NCI-H187 (cell line): ENCODE measurements at places on chromosomes 16 and 17.

DNA sequence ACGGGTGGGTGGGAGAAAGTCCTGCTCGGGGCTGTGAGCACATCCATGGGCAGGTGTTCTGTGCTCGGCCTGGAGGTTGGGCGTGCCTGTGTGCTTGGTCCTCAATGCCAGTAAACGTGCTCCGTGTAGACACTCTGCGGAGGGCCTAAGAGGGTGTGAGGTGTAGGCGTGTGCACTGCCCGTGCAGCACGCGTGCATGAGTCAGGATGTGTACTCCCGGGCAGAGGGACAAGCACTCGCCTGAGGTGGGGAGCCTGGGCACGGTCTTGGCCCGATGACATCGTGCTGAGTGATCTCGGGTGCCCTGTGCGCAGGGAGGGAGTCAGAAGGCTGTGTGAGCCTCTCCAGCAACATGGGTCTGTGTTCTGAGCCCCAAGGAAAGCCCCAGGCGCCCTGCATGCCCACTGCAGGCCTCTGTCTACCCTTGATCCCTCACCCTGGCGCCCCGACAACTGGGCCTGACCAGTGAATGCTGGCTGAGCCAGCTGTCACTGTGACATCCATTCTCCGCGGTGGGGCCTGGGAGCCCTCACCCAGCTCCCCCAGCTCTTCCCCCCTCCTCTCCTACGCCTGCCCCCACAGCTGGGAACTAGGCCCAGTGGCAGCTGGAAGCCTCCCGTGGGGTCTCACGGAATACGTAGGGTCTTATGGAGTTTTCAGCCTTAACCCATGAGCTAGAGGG is 23.5 kb upstream of the NXPH3 start:
- DNase-seq = no peak

DNA sequence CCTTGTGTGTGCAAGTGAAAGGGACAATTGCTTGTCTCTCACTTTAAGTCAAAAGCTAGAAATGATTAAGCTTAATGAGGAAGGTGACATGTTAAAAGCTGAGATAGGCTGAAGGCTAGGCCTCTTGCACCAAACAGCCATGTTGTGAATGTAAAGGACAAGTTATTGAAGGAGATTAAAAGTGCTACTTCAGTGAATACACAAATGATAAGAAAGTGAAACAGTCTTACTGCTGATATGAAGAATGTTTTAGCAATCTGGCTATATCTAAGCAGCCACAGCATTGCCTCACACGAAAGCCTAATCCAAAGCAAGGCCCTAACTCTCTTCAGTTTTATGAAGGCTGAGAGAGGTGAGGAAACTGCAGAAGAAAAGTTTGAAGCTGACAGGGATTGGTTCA is 71.0 kb downstream of the CDRT15 start:
- no peak for DNase-seq

GRCh38 chr16:75798714-75799113 is 72.4 kb upstream of the CPHXL start:
- no peak for DNase-seq

DNA sequence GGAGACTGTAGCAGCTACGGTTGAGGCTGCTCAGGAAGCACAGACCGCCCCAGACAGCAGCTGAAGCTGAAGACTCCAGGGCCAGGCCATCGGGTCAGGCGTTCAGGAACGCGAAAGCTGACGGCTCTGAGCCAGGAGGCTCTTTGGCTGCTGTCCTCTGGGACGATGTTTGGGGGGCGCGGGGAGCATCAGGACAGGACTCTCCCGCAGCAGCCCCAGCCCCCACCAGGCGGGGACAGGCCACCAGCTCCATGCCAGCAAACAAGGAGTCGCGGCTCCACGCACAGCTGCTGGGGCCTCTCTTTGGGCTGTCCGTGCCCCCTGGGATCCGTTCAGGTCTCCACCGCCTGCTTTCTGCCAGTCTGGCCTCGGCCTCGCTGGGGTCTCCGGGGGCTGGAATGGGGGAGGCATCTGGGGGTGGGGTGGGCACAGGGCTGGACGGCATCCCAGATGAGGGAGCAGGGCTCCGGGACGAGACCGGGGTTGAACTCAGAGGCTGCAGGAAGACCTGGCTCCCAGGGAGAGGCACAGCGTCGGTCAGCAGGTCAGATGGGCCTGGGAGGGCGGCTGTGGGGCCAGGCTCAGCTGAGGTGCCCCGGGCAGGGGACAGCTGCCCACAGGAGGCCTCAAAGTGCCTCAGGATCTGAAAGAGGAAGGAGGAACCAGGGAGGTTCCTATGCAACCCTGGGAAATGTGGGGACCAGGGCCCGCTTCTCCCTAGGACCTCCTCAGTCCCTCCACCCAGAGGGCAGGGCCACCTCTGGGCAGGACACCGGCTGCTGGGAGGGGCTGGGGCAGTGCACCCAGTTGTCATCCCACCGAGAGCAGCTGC is 6.3 kb upstream of the CEP131 start:
- no peak for DNase-seq

DNA sequence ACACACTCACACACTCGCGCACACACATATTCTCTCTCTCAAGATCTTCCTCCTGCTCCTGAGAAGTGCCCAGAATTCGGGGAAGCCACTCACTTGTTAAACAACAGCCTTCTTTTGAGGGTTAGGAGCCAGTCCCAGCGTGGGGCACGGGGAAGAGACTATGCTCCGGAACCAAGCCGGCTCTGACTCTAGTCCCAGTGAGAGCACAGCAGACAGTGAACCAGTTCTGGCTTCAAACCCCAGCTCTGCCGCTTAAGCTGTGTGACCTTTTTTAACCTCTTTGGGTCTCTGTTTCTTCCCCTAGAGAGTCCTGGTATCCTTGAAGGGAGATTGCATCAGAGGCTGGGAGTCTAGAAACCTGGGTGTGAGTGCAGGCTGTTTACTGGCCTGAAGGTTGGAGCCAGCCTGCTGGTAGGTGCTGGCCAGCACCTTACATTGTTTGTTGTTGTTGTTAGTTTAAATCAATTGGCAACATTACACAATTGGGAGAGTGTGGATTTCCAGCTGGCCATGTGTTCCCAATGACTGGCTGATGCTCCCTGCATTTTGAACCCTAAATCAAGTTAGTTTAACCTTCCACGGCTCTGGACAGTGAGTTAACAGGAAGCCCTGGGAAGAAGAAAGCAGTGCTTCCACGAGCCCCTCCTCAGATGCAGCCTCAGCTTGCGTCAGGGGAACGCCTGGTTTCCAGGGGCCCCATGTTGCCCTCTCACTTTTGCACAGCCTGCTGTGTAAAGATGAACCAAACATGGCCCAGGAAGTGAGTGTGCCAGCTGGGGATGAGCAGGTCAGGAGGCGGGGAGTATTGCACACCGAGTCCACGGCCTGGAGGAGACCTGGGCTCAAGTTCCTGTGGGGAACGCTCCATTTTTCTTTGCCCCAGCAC is 71.5 kb downstream of the GAS7 start:
- DNase-seq = no peak

DNA sequence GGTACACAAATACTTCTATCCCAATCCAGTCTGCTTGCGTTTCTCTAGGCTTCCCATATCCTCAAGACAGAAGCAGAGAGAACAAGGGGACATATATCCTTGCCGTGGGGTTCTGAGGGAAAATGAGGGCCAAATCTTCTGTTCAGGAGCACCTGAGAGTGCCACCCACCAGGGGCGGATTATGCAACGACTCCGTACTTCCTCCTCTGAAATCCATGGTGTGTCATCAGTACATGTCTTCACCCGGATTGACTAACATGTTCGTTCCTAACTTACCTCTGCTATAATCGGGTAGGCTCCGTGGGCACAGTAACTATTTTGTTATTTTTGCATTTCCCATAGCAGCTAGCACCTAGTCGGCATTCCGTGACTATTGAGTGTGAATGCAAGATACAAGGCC is 7.8 kb upstream of the ZNF200 start:
- no peak for DNase-seq

- no peak for DNase-seq
These were observed 8.6 kb upstream of the NACA2 start for GRCh38 chr17:61599608-61600007.

DNA sequence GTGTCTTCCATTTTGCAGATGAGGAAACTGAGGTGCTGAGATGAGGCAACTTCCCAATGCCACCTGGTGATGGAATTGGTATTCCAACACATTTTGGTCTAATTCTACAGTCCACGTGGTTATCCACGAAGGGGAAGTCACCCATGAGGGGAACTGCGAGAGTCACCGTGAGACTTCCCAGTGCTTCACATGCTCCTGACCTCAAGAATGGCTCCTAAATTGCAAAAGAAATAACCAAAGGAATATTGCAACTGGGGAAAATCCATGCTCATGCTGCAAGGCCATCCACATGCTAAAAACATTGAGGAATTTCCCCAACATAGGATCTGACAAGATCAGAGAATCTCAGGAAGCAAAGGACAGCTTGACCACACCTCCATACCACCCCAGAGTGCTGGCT is 153.9 kb downstream of the HS3ST3B1 start:
- no peak for DNase-seq

- DNase-seq = no peak
These were observed 1.6 kb downstream of the CHD9 start for GRCh38 chr16:53056392-53056881.

DNA sequence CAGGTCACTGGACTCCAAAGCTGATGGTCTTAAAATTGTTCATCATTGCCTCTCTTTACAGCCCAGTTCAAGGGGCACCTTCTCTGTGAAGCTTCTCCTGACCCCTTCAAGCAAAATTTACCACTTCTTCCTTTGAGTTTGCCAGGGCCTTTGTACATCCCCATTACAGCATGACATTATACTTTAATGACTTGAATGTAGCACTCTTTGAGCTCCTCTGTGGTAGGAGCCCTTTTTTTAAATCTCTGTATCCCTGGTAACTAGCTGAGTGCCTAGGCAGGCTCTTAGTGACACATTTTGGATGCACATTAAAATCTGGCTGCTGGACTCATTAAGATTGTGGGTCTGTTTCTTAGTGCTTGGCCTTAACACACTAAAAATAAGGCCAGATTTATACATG is 412.1 kb downstream of the CA10 start:
- DNase-seq = no peak

- DNase-seq = no peak
These were observed 3.8 kb downstream of the SMARCD2 start for GRCh38 chr17:63838631-63839171.

GRCh38 chr17:1042486-1042885 is 45.6 kb downstream of the TIMM22 start:
- DNase-seq = no peak

DNA sequence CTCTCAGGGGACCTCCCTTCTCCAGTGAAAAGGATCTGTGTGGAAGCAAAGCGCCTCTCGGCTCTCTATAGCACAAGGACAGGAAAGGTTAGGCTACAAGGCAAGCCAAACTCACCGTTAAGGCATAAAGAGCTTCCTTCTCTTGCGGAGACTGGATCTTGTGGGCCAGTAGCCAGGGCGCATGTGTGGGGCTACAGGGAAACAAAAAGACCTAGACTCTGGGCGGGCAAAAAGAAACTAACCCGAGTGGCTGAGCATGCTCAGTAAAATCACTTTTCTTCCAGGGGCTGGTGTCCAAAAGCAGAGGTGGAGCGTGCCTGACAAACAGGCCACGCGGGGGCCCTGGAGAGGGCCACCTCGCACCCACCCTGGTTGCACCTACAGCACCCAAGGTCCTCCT is 16.1 kb downstream of the GGA2 start:
- no peak for DNase-seq

DNA sequence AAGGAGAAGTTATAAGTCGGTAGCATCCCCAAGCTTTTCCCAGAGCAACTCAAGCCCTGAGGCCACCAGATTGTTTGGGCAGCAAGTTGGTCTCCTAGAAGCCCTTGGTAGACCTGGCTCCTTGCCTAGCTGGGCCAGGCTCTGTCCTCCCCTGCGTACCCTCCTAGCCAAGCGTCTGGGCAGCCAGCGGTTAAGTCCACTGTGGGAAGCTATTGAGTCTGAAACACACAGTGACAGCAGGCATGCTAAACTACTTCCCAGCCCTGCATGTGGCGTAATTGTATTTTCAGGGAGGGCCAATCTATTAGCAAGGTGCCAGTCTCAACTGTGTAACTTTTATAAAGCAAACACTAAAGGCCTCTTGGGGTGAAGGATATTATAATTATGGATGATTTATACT is 419.1 kb upstream of the RBFOX1 start:
- DNase-seq = no peak

DNA sequence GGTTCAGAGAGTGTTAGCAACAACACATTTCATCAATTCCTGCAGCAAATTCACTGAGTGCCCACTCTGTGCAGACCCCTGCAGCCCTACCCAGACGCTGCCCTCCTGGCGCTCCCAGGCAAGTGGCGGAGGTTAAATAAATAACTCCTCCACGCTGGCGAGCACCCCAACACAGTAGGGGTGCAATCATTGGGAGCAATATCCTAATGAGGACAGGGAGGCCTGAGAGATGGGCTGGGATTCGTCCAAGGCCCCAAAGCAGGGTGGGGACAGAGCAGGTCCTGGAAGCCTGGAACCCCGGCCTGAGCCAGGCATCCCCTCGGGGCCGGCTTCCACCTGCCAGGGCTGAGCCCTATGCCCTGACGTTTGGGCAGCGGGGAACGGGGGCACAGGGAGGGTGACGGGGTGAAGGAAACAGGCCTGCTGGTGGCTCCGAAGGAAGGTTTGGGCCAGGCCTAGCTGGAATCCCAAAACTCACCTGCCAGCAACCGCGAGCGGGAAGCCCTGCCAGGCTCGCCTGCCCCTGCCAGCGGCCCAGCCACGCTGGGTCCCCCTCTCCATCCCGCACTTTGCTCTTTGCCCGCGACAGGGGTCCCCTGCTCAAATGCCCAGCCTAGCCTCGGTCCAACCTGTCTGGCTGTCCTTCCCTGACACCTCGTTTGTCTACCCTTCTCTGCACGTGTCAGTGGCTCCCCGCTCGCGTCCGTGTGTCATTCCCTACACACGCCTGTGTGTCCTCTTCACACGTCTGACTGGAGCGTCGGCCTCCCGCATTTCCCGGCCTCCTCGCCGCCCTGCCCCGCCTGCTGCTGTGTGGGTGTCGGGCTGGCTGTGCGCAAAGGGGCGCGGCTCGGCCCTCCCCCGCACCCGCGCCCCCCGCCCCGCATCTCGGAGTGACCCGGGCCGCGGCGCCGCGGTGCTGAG is 721 bp upstream of the BEAN1 start:
- no peak for DNase-seq

DNA sequence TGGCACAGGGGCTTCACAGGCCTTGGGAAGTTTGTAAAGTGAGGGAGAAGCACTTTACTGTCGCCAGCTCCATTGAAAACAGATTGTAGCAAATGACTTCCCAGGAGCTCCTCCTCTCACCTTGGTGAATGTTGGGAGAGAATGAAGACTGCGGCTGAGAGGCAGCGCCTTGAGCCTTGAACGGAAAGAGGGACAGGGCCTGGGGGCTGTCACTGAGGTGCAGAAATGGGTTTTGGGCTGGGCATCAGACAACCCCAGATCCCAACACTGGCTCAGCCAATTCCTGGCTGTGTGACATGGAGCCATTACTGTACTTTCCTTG is 603 bp upstream of the MRTFB start:
- DNase-seq = no peak

DNA sequence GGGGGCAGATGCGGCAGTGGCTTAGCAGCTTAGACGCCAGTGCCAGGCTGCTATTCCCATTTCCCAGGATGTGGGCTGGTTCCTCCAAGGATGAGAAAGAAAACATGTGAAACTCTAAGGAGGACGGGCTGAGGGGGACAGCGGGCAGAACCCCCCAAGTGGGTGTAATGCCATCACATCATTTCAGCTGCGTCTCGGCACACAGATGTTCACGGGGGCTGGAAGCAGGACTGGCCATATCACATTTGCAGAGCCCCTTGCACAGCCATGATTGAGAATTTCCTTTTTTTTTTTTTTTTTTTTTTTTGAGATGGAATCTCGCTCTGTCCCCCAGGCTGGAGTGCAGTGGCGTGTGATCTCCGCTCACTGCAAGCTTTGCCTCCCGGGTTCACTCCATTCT is 15.3 kb upstream of the GINS2 start:
- DNase-seq = no peak

- DNase-seq = no peak
These were observed 16.1 kb upstream of the MPRIP start for GRCh38 chr17:17026163-17026562.
